ENCODE measurements at places on chromosomes 3 and 15. TPM values are rescaled to one million over a fixed set of nuclear protein-coding genes. Genes with fewer than 3 reads are reported as not detected.

- H3K27me3 ChIP-seq, result no peaks in the 10 kb centered on the region
- DNase-seq, result no peak
- 0 out of 2 replicates have a peak overlapping the region, but pooled peaks have one; percentile 2 for H3K27ac ChIP-seq
- H3K36me3 ChIP-seq, result peaks cover 10% of the 10 kb centered on the region
Measured at GRCh38 chr3:11559816-11560633, 83.7 kb downstream of the VGLL4 start.

GRCh38 chr3:48420561-48420960 lies 9.3 kb downstream of the PLXNB1 start:
- no peaks in the 10 kb centered on the region for H3K27me3 ChIP-seq
- H3K27ac ChIP-seq, result no peak overlapping the region
- no peak for DNase-seq
- no peaks in the 10 kb centered on the region for H3K4me1 ChIP-seq

GRCh38 chr15:70093070-70093469 lies 4.6 kb downstream of the TLE3 start:
- no peaks in the 10 kb centered on the region for H3K27me3 ChIP-seq
- peaks cover 36% of the 10 kb centered on the region for H3K4me1 ChIP-seq
- H3K36me3 ChIP-seq, result peaks cover 9% of the 10 kb centered on the region
- H3K27ac ChIP-seq, result no peak overlapping the region
- H3K4me3 ChIP-seq, result peak overlapping the region; percentile 84

- H3K4me1 ChIP-seq, result peaks cover 20% of the 10 kb centered on the region
- no peaks in the 10 kb centered on the region for H3K36me3 ChIP-seq
- H3K27ac ChIP-seq, result 0 out of 2 replicates have a peak overlapping the region, but pooled peaks have one; percentile 58
- peak; percentile 92 for DNase-seq
- no peaks in the 10 kb centered on the region for H3K27me3 ChIP-seq
Measured at GRCh38 chr3:126961191-126961790, 21.6 kb upstream of the PLXNA1 start.

LRRC31 gene
- total RNA-seq, result not detected

DAZL gene
- total RNA-seq, result not detected

NOX5 gene
- 0.11 TPM for total RNA-seq

DNAH1 gene
- total RNA-seq, result 4.0 TPM

NCEH1 gene
- 13.5 TPM for total RNA-seq

LIPC gene
- 0.43 TPM for total RNA-seq

Measured in GM23248 (cell line).